Activated CD4-positive, alpha-beta T cell treated with anti-CD3 and anti-CD28 coated beads for 36 hours (primary cell): ENCODE measurements at places on chromosomes 7 and 10. TPM values are rescaled to one million over a fixed set of nuclear protein-coding genes. Genes with fewer than 3 reads are reported as not detected.

- no peaks in the 10 kb centered on the region for H3K36me3 ChIP-seq
- peaks cover 18% of the 10 kb centered on the region for H3K4me1 ChIP-seq
- no peak overlapping the region for H3K4me3 ChIP-seq
- H3K27me3 ChIP-seq, result peaks cover 11% of the 10 kb centered on the region
Measured at GRCh38 chr7:28182071-28182471, 1.5 kb upstream of the JAZF1 start.

GRCh38 chr10:128438417-128439063 lies 312.3 kb upstream of the MKI67 start:
- no peak overlapping the region for H3K27ac ChIP-seq
- H3K36me3 ChIP-seq, result no peaks in the 10 kb centered on the region
- no peak overlapping the region for H3K4me3 ChIP-seq
- no peaks in the 10 kb centered on the region for H3K4me1 ChIP-seq

DNA sequence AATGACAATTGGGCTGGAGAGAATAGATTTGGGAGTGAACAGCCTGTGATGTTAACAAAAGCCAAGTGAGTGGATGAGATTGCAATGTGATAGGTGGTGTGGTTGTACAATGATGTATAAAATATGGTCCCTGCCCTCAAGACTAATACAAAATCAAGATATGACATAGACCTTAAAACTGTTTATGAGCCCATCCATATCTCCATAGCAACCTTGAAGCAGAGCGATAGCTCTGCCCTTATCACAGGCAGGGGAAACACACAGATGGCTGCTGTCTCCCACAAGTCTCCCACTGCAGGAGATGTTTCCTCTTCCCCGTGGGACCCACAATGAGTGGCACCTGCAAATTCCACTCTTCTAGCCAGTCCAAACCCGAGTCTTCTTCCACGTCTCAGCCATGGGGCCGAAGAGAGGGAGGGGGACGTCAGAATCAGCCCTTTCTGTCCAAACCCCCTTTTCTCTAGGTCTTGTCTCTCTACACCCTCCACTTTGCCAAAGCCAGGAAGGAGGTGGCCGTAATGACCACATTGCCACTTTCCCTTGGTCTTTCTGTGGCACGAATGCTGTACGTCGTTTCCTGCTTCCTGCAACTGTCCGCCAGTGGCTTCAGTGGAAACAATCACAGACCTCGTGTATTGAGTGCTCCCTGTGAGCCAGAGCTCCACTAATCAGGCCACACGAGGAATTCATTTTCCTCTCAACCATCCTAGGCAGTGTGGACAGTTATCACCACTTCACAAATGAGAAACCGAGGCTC lies 7.5 kb upstream of the TBXAS1 start:
- no peaks in the 10 kb centered on the region for H3K4me1 ChIP-seq
- no peaks in the 10 kb centered on the region for H3K27me3 ChIP-seq
- no peak for DNase-seq
- H3K27ac ChIP-seq, result no peak overlapping the region
- no peaks in the 10 kb centered on the region for H3K36me3 ChIP-seq

GRCh38 chr10:87763086-87763861 lies 54.8 kb downstream of the ATAD1 start:
- DNase-seq, result no peak
- no peaks in the 10 kb centered on the region for H3K27me3 ChIP-seq
- H3K36me3 ChIP-seq, result peaks cover 35% of the 10 kb centered on the region
- no peak overlapping the region for H3K4me3 ChIP-seq

DNA sequence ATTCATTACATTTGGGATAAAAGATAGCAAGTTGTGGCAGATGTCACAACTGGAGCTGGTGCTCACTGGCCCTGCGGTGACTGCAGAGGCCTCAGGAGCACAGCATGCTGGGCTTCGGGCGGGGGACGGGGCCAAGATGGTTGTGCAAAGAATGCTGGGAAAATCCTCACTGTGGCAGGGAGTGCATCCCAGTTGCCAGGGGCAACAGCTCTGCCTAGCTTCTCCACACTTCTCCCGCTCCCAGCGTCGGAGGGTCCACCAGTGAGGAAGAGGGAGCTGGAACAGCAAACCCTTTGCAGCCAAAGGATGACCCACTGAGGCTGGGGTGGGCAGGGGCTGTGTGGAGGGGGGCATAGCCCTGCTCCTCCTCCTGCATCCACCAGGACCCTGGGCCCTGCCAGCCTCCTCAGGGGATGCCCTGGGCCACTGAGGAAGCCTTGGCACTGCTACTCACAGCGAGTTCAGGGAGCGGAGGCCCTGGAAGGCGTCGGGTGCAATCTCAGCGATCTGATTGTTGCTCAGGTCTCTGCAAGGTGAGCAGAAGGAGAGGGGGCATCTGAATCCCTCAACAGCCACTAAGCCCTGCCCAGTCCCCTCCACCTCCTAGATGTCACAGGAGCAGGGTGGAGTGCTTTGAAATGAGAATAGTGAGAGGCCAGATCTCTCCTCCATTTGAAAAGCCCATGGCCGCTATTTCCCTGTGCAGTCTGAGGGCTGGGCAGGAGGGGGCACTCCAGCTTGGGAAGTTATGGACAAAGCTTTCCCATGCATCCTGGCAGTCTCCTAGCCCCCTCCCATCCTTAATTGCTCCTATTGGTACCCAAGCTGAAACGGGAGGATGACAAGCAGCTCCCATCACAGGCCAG lies 126.5 kb downstream of the SLIT1 start:
- no peak overlapping the region for H3K27ac ChIP-seq
- H3K27me3 ChIP-seq, result no peaks in the 10 kb centered on the region
- H3K4me3 ChIP-seq, result no peak overlapping the region
- no peaks in the 10 kb centered on the region for H3K4me1 ChIP-seq

- no peaks in the 10 kb centered on the region for H3K27me3 ChIP-seq
- no peak overlapping the region for H3K27ac ChIP-seq
- no peak overlapping the region for H3K4me3 ChIP-seq
- peaks cover 2% of the 10 kb centered on the region for H3K4me1 ChIP-seq
- DNase-seq, result no peak
- H3K36me3 ChIP-seq, result no peaks in the 10 kb centered on the region
Measured at GRCh38 chr10:124318811-124319210, 99.9 kb downstream of the OAT start.

- no peak for DNase-seq
- no peaks in the 10 kb centered on the region for H3K36me3 ChIP-seq
- no peak overlapping the region for H3K4me3 ChIP-seq
- H3K4me1 ChIP-seq, result peaks cover 2% of the 10 kb centered on the region
Measured at GRCh38 chr10:5490032-5490431, 9.3 kb downstream of the CALML5 start.

DNA sequence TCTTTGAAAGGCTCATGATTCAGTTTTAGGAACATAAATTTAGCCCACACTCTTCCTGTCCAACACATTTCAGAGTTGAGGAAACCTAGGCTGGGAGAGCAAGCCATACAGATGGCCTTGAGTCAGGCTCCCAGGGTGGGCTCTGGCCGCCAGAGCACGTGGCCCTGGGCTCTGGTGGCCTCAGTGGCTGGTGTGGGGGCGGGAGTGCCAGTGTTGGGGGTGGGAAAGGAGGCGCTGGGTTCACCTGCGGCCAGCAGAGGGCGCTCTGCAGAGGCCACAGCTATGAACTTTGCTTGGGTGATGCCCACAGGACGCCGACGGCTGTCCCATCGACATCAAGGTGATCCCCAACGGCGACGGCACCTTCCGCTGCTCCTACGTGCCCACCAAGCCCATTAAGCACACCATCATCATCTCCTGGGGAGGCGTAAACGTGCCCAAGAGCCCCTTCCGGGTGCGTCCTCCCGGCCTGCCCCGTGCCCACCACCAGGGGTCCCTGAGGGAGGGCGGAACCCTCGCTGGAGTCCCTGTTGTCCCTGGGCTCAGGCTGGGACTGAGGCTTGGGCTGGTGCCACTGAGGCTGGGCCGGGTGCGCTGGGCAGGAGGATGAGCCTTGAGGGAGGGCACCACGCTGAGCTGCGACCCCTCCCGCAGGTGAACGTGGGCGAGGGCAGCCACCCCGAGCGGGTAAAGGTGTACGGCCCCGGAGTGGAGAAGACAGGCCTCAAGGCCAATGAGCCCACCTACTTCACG lies 11.9 kb downstream of the FLNC start:
- H3K27me3 ChIP-seq, result no peaks in the 10 kb centered on the region
- no peak overlapping the region for H3K27ac ChIP-seq
- H3K4me1 ChIP-seq, result no peaks in the 10 kb centered on the region
- no peak overlapping the region for H3K4me3 ChIP-seq

DNA sequence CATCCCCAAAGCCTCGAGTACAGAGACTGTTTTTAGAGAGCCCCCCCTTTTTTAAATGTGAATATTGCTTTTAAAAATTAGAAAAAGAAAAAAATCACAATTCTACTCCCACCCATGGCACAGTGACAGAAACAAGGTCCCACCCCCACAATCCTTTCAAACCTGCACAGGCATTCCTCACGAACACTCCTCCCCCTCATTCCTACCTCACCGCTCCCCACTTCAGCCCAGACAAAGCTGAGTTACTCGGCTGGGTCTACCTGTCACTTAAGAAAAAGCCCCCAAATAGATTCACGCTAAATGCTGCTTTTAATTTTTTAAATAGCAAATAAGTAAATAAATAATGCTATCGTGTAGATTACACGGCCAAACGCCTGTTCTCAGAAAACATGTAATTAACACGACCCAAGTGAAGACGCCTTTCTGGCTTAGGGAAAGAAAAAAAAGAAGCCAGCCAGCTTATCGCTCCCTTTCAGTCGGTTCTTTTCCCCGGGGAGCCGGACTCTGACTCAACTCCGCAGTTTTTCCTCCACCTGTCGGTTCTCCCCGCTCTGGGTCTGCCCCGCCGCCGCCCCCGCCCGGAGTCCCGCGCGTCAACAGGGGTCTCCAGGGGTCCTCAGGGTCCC lies 739 bp downstream of the MPP7 start:
- no peaks in the 10 kb centered on the region for H3K36me3 ChIP-seq
- H3K4me1 ChIP-seq, result peaks cover 52% of the 10 kb centered on the region
- H3K4me3 ChIP-seq, result peak overlapping the region; percentile 75
- peak; percentile 12 for DNase-seq
- H3K27me3 ChIP-seq, result no peaks in the 10 kb centered on the region
- H3K27ac ChIP-seq, result peak overlapping the region; percentile 75

DNA sequence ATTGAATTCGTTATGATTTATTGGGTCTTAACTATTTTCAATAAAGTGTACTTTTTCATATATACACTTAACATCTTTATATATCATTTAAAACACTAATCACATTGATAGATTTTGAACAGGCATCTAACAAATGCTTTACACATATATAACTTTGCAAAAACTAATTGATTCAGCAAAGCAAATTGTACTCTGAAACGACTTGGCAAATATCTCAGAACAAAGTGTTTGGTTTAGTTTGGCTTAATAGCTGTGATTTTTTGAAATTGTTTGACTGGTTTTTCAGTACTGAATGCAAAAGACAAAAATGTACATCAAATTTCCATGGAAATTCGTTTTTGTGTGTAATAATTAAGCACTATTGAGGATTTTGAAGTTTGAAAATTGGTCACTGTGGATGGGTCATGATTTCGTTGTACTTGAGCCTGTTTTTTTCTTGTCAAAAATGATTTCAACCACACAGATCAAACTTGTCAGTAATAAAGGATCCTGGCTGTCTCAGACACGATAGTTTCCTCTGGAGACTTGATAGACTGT lies 125.3 kb upstream of the SLC25A13 start:
- DNase-seq, result no peak
- no peak overlapping the region for H3K27ac ChIP-seq
- no peak overlapping the region for H3K4me3 ChIP-seq
- no peaks in the 10 kb centered on the region for H3K4me1 ChIP-seq
- H3K36me3 ChIP-seq, result no peaks in the 10 kb centered on the region

GRCh38 chr7:117675497-117676435 lies 195.9 kb downstream of the CFTR start:
- no peaks in the 10 kb centered on the region for H3K4me1 ChIP-seq
- H3K27me3 ChIP-seq, result no peaks in the 10 kb centered on the region
- no peaks in the 10 kb centered on the region for H3K36me3 ChIP-seq
- no peak for DNase-seq
- no peak overlapping the region for H3K4me3 ChIP-seq

GRCh38 chr10:63437116-63437949 lies 28.4 kb downstream of the JMJD1C start:
- H3K36me3 ChIP-seq, result no peaks in the 10 kb centered on the region
- no peak for DNase-seq
- H3K27ac ChIP-seq, result no peak overlapping the region
- peaks cover 28% of the 10 kb centered on the region for H3K4me1 ChIP-seq
- no peak overlapping the region for H3K4me3 ChIP-seq

DNA sequence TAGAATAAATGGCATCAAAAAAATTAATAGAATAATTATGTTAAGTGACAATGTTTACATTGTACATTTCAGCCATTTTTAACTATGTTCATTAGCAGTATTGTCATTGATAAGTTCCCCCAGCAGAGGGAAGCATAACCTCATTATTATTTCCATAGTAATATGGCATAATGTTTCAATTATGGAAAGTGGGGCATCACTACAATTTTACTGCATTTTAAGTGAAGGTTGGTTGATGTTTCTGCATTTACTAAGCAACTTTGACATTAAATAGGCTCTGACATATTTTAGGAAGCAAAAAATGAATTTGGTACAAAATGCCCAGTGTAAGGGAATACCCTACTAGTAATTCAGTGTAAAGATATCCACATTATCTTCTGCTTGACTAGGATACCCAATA lies 218.3 kb downstream of the SEMA3A start:
- no peak overlapping the region for H3K4me3 ChIP-seq
- DNase-seq, result no peak
- no peaks in the 10 kb centered on the region for H3K36me3 ChIP-seq
- no peaks in the 10 kb centered on the region for H3K27me3 ChIP-seq

DNA sequence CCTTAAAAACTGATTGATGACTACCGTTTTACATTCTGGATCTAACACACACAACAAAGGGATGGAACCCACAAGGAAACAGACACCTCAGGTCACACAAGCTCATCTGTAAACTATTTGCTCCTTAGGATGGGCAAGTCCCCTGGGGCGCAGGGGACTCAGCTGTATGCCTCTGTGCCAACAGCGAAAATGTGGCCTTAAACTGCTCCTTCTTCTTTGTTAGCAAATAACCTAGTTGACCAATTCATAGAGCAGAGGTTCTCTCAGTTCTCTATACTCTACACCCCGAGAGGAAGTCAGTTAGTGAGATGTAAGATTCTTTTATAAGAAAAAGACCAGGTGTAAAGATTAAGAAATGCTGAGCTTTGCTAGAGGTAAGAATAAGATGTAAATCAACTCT lies 181.9 kb upstream of the PRSS58 start:
- DNase-seq, result no peak
- H3K36me3 ChIP-seq, result no peaks in the 10 kb centered on the region
- H3K4me3 ChIP-seq, result no peak overlapping the region
- peaks cover 50% of the 10 kb centered on the region for H3K4me1 ChIP-seq

KLF14 gene
- not detected for total RNA-seq

SORBS1 gene
- 0.69 TPM for total RNA-seq

PLEKHS1 gene
- total RNA-seq, result 0.07 TPM

PUS7 gene
- total RNA-seq, result 33.8 TPM

AMPH gene
- total RNA-seq, result 0.07 TPM
